ENCODE measurements at places on chromosomes 7 and 10.

- no peak for DNase-seq
These were observed 236.3 kb downstream of the BAMBI start for GRCh38 chr10:28913436-28914237.

- no peak for DNase-seq
These were observed 32.1 kb downstream of the PFKP start for GRCh38 chr10:3099291-3100092.

DNA sequence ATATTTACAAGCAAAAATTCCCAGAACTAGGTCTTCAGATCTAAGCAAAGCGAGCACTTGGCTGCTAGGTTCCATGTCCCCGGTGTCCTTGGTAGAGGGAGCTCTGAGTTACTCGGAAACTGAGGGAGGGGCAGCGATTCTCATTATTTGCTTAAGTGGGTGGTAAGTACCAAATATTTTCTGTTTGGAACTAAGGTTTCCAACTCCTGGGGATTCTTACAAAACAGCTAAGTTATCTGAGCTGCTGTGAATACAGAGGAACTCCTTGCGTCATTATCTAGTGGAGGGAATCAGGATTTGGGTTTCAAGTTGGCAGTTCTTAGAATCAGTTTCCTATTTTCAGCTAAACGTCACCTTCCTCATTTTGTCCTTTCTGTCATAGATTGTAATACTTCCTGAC is 76.8 kb upstream of the IKZF1 start:
- no peak for DNase-seq

DNA sequence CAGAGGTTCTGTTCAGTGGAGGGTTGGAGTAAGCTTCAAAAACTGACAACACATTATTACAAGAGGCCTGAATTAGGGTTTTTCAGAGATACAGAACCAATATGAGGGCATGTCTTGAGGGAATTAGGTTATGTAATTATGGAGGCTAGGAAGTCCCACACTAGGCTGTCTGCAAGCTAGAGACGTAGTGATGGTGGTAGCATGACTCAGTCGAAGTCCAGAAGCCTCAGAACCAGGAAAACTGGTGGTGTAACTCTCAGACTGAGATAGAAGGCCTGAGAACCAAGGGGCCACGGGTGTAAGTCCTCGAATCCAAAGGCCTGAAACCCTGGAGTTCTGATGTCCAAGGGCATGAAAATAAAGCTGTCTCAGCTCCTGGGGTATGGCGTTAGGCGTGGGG is 35.6 kb downstream of the ZNF518A start:
- DNase-seq, result no peak

DNA sequence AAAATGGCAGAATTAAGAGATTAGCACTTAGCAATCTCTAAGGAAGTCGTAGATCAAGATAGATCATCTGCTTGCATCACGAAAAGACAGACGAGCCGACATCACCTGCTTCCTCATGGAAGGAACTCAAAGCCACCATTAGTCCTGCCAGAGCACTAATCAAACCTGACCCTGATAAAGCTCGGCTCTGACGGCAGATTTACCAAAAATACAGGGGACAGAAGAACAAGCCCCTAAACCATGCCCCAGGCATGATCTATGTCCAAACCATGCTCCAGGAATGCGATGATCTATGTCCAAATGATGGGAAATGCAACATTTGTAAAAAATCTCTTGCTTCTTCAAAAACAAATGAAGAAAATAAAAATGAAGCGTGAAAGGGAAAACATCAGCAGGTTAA is 182.8 kb downstream of the TCERG1L start:
- DNase-seq, result no peak

DNA sequence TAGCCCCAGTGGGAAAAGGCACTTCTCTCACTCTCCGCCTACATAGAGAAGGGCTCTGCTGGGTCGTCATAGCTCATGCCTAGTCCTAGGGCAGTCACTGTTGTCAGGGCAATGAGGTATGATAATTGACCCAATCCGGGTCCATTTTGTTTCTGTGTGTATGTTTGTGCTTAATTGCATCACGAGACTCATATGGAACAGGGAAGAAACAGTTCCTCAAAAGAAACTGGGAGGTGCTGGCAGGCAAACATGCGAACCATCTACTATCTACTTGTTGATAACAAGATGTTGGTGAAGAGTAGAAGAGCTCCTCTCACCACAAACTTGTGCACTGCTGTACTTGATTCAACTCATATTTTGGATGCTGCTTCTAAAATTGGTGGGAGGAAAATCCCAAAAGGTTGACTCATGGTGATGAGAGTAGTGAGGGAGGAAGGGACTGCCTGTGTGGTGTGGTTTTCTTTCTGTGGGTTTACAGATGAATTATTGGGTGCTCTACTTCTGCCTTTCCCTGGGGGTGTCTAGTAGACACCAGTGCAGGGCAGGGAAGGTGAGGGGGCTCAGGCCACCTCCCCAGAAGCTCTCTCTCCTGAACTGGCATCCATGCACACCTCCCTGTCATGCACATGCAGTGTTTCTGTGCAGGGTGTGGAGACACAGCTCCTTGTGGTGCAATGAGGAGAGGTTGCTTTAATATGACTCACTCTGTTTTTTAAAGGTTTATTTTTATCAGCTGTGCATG is 29.4 kb downstream of the LSMEM1 start:
- peak; percentile 7 for DNase-seq

- DNase-seq, result peak; percentile 44
These were observed 29.7 kb downstream of the TRIM8 start for GRCh38 chr10:102673819-102674511.

DNA sequence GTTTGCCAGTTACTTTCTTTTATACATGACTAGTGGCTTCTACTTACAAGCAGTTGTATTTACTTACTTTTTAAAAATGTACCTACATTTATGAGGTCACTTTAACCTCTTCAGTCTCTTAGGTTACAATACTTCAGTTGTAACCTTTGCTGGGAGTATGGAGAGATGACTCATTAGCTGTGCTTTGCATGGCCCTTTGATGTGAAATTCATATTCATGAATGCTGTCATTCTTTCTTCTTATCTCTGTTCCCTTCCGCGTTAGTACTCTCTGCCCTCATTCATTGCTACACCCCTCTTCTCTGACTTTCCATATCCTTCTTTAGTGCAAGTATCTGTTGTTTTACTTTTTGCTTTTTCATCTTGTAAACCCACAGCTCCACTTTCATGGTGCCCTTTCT is 164.3 kb downstream of the BMPER start:
- DNase-seq, result no peak

DNA sequence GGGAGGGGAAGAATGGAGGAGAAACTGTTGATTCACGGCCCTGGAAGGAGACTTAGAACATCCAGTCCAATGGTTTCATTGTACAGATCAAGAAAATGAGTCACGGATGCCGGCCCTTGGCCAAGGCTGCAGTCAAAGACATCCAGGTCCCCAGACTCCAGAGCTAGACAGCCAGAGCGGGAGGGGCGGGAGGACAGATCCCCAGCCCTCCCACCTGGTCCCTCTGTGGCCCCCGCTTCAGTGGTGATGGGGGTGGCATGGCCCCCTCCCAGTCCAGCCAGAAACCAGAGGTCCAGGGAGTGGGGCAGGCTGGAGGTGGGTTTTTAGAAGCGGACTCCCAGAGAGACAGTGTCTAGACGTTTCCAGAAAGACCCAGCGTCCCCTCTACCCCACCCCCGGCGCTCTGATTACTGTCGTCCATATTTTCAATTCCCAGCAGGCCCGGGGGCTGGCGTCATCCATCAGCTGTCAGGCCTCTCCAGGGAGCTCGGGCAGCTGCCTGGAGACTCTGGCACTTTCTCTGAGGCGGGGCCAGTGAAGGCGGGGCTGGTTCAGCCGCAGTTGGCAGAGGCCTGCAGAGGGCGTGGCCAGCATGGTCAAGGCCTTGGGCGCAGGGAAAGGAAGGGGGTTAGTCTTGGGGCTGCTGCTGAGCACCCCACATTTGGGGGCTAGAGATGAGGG is 8.0 kb upstream of the HSPB1 start:
- DNase-seq, result no peak

GRCh38 chr7:122092964-122093797 is 50.9 kb downstream of the AASS start:
- peak; percentile 2 for DNase-seq

DNA sequence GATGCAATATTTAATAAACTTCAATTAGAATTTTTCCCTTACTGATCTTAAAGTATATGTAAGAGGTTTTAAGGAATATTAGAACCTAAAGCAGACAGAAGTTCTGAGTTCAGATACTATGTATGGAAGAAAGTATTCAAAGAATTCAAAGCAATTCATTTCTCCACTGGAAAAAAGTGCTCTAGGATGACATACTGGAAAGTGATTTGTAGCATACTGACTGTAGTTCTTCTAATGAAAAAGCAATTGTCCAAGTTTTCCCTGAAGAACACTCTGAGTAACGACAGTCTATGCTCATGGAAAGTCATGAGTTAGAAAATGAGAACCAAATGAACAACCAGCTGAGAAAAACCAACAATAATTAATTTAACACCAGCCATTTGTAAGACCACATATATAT is 180.8 kb upstream of the SLC26A5 start:
- DNase-seq, result no peak

DNA sequence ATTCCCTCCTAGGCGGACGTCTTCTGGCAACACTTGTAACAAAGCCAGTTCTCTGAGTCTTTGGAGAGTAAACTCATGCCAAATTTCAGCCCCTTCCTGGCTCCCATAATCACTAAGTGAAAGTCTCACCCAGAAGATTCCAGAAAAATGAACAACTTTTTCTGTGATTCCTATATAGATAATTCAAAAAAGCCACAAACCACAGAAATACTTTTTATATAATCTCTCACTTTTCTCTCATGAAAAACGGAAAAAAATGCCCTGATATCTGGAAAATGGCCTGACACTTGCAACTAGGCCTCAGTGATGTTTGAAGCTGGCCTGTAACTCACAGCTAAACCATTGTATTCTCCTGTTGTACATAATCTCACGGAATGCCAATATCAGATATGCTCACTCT is 296.2 kb downstream of the HTR7 start:
- DNase-seq, result no peak

GRCh38 chr7:139845443-139845805 is 16.4 kb downstream of the TBXAS1 start:
- no peak for DNase-seq

- DNase-seq, result peak; percentile 1
These were observed 1.3 kb downstream of the PDZD8 start for GRCh38 chr10:117373823-117374505.

- DNase-seq, result no peak
These were observed 174.7 kb upstream of the TCF7L2 start for GRCh38 chr10:112775381-112775780.

DNA sequence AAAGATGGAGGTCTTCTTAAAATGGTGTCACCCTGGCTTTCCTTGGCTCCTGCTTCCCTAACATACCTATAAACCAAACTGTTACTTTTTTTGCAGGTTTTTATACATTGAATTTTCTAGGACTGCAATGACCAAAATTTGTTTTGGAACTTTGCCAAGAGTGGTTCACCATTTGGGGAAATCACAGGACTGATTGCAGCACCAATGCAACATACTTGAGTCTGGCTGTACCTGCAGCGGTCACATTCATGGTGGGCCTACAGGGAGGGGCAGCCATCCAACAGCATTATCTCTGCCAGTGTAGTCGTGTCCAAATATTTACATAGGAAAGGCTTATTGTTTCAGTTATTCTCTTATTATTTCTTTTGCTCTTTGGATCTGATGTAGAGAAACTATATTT is 69.0 kb downstream of the HACD1 start:
- no peak for DNase-seq

DNA sequence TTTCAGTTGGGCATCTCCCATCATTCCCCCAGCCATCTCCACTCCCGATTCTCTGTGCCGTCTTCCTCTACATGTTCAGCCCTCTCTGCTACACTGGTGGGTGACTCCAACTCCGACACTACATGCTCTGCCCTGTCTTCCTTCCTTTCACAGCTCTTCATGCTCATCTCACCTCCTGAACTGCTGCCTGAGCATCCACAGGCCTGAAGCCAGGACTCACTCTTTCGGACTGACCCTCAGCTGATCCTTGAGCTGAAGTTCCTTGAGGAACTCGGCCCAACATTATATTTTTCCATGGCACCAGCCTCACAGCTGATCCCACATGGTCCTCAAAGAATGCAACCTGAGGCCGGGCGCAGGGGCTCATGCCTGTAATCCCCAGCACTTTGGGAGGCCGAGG is 538.4 kb downstream of the PTPRN2 start:
- DNase-seq, result no peak

GRCh38 chr7:137146012-137146455 is 197.5 kb downstream of the PTN start:
- no peak for DNase-seq

DNA sequence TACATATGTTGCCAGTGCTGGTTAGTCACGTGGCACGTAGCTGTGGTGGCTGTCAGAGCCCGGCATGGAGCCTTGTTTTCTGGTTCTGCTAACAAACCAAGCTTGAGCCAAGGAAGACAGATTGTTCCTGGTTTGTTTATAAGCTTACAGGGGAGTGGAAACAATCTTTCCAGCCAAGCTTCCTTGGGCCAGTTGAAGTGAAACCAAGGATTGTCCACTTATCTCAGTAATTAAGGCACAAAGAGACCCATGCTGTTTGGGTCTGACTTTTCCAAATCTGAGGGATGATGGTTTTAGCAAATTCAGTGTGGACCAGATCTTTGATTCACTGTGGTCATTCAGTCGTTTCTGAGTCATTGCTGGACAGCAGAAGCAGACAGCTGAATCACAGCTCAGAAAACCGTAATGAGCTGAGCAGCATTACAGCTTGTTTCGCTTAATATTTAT is 297.3 kb upstream of the COBL start:
- no peak for DNase-seq

DNA sequence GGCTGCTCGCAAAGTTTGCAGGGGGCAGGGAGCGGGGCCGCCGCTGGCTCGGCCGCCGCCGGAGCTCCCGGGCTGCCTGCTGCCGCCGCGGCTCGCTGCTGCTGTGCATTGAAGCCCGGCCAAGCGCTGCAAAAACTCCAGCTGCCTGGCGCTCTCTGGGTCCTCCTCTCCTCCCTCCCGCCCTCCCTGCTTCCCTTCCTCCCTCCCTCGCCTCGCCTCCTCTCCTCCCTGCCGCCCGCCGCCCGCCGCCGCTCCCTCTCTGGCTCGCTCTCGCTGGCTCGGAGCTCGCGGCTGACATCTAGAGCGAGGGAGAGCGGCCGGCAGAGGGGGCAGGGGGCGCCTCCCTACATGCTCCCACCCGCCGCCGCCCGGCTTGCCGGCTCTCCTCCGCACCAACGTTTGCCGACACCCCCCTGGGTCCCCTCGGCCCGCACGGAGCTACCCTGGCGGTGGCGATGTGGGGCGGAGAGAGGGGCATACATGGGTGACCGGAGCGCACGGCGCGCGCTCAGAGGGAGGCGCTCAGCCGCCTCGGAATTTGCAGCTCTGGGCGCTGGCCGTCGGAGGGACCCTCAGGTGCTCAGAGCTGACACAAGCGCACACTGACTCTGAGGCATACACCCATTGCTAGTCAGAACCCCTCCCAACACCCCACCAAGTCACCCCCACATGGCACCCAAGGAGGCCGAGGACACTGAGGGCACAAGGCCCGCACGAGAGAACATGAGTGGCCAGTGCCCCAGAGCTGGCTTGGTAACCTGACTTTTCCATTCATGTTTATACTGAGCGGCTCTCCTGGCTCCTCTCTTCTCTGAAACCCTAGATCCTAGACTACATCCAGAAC is 1.2 kb upstream of the PLXNA4 start:
- DNase-seq, result no peak
